Hepatocyte (in vitro differentiated cells): ENCODE measurements at places on chromosomes 5 and 9. TPM values are rescaled to one million over a fixed set of nuclear protein-coding genes. Genes with fewer than 3 reads are reported as not detected.
A peak's percentile ranks its signal among the peaks of the same experiment; 100 is the strongest.

OR13C5 gene
- total RNA-seq, result not detected in 2 replicates

FLT4 gene
- total RNA-seq, result 0.90 and 2.2 TPM in 2 replicates

IFNB1 gene
- not detected in 2 replicates for total RNA-seq

ARSI gene
- 18.4 and 27.9 TPM in 2 replicates for total RNA-seq

LRRC26 gene
- total RNA-seq, result 0.73 and 1.1 TPM in 2 replicates

CAMK2A gene
- 0.88 and 2.6 TPM in 2 replicates for total RNA-seq

ZNF354B gene
- 9.8 and 16.1 TPM in 2 replicates for total RNA-seq

RNF224 gene
- total RNA-seq, result 0.68 and 1.4 TPM in 2 replicates

GRIN3A gene
- total RNA-seq, result under 0.01 and 0.10 TPM in 2 replicates

KIF12 gene
- 31.9 and 39.9 TPM in 2 replicates for total RNA-seq

PCDHB14 gene
- 3.9 and 4.3 TPM in 2 replicates for total RNA-seq

SNAPC3 gene
- 27.7 and 34.1 TPM in 2 replicates for total RNA-seq

SOWAHA gene
- 11.4 and 14.4 TPM in 2 replicates for total RNA-seq

DNA sequence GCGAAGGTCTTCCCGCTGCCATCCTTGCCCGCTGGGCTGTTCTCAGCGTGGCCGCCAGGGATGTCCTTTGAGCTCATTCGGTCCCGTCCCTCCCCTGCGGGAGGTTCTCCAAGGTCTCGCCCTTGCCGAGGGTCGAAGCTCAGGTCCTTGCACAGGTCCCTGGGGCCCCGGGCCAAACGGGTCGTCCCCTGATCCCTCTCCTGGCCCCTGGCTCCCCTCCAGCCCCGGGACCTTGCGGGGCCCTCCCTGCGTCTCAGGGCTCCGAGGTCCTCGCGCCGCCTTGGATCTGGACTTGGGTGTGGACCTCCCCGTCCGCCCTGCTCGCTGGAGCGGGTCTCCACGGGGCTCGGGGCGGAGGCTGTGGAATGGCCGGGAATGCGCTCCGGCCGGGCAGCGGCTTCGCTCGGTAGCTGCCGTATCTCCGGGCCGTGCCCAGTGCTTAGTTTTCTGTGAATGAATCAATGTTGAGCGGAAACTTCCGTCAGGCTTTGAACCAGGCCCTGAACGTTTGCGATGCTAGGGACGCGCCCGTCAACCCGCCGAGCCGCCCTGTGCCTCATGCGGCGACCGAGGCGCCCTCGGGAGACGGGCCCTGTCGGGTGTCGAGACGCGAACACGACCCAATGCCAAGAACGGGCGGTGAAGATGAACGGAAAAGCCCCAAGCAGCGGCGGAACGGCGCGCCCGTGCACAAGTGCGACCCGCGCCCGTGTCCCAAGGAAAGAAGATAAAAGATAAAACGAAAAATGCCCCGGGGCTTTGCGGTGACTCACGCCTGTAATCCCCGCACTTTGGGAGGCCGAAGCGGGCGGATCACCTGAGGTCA lies 780 bp downstream of the RNU6ATAC start:
- peak; percentile 55 for DNase-seq
- H3K4me1 ChIP-seq, result peaks cover 4% of the 10 kb centered on the region
- no peaks in the 10 kb centered on the region for H3K36me3 ChIP-seq
- no peaks in the 10 kb centered on the region for H3K27me3 ChIP-seq
- no peak overlapping the region for H3K27ac ChIP-seq

DNA sequence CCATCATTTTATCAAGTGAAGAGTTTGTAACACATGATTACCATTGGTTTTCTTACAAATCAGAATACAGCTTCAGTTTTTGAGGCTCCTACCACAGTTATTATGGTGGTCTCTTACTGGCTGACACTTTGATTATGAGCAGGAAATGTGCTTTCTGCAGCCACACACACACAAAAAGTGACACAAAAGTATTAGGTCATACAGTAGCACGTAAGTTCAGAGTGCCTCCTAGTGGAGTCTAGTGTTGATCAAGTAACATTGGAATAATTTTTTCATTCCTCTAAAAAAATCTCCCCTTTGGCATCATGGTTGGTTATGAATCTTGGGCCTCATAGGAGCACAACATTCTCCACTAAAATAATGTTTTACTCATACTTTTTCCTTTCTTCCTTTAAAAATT lies 37.6 kb downstream of the PAM start:
- no peaks in the 10 kb centered on the region for H3K27me3 ChIP-seq
- H3K4me1 ChIP-seq, result peaks cover 3% of the 10 kb centered on the region
- no peaks in the 10 kb centered on the region for H3K36me3 ChIP-seq
- H3K4me3 ChIP-seq, result no peak overlapping the region

GRCh38 chr5:101206534-101206933 lies 303.5 kb upstream of the ST8SIA4 start:
- H3K27ac ChIP-seq, result no peak overlapping the region
- no peaks in the 10 kb centered on the region for H3K27me3 ChIP-seq
- DNase-seq, result no peak
- H3K4me3 ChIP-seq, result no peak overlapping the region
- no peaks in the 10 kb centered on the region for H3K36me3 ChIP-seq

GRCh38 chr5:74833537-74834266 lies 32.5 kb downstream of the FAM169A start:
- peak; percentile 65 for DNase-seq
- no peaks in the 10 kb centered on the region for H3K36me3 ChIP-seq
- H3K4me3 ChIP-seq, result no peak overlapping the region
- H3K27ac ChIP-seq, result peak overlapping the region; percentile 65
- peaks cover 4% of the 10 kb centered on the region for H3K4me1 ChIP-seq

DNA sequence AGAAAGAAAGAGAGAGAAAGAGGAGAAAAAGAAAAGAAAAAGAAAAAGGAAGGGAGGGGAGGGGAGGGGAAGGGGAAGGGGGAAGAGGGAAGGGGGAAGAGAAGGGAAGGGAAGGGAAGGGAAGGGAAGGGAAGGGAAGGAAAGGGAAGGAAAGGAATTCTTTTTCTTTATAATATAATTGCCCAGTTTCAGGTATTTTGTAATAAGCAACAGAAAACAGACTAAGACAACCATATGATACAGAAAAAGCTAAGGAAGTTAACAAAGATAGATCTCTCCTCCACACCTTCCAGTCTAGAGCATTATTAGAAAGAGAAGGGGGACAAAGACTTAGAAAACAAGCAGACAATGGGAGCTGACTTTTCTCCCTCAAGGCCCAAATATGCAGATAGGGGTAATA lies 31.0 kb downstream of the MEIKIN start:
- H3K27ac ChIP-seq, result no peak overlapping the region
- peaks cover 3% of the 10 kb centered on the region for H3K27me3 ChIP-seq
- no peaks in the 10 kb centered on the region for H3K4me1 ChIP-seq
- no peak for DNase-seq
- no peaks in the 10 kb centered on the region for H3K36me3 ChIP-seq

- no peak overlapping the region for H3K27ac ChIP-seq
- H3K27me3 ChIP-seq, result no peaks in the 10 kb centered on the region
- no peaks in the 10 kb centered on the region for H3K36me3 ChIP-seq
- no peak for DNase-seq
- H3K4me1 ChIP-seq, result peaks cover 5% of the 10 kb centered on the region
These were observed 480.9 kb upstream of the CD180 start for GRCh38 chr5:67677422-67677970.

DNA sequence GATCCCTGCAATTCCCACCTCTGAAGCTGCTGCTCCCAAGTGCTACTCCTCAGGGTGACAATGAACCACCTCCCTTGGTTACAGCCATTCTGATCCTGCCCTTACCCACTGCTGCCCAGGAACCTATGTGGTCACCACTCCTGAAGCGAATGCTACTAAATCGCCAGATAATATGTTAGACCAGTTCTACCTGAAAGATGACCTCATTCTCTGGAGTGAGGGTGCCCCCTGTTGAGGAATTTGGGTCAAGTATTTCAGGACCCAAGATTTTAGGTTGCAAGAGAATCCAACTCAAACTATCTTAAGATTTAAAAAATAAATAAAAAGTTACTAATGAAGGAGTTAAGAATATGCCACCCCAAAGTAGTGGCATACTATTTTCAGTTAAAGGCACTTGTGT lies 5.8 kb upstream of the SNAPC3 start:
- no peaks in the 10 kb centered on the region for H3K27me3 ChIP-seq
- H3K4me1 ChIP-seq, result no peaks in the 10 kb centered on the region
- no peak overlapping the region for H3K27ac ChIP-seq
- no peak overlapping the region for H3K4me3 ChIP-seq
- peak; percentile 60 for DNase-seq
- H3K36me3 ChIP-seq, result no peaks in the 10 kb centered on the region

DNA sequence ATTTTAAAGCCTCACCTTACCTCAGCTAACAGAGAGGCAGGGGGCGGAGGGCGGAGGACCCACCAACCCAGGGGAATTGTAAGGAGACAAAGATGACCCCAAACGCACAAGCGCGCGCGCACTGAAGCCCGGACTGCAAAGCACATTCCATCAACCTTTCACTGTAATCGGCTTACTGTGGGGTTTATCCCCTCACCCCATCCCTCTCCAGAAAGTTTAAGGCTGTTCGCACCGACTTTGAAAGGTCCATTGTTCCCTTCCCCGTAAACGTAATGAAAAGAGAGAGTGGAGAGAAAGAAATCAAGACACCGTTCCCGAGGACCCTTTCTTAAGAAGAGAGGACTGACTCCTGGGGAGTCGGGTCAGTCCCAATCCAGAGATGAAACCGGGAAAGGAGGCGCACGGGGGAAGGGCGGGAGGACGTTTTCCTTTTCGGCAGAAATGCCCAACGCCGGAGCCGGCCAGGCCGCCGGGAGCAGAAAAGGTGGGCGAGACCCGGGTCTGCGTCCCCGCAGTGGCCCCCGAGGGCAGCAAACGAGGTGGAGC lies 464 bp downstream of the CEMIP2 start:
- H3K27ac ChIP-seq, result peak overlapping the region; percentile 99
- DNase-seq, result peak; percentile 43
- no peaks in the 10 kb centered on the region for H3K27me3 ChIP-seq
- H3K4me1 ChIP-seq, result peaks cover 28% of the 10 kb centered on the region
- H3K36me3 ChIP-seq, result no peaks in the 10 kb centered on the region

GRCh38 chr5:96288845-96289185 lies 144.2 kb downstream of the PCSK1 start:
- no peak for DNase-seq
- H3K36me3 ChIP-seq, result no peaks in the 10 kb centered on the region
- H3K27ac ChIP-seq, result no peak overlapping the region
- no peaks in the 10 kb centered on the region for H3K27me3 ChIP-seq
- H3K4me1 ChIP-seq, result no peaks in the 10 kb centered on the region

- no peaks in the 10 kb centered on the region for H3K27me3 ChIP-seq
- H3K36me3 ChIP-seq, result no peaks in the 10 kb centered on the region
- H3K4me3 ChIP-seq, result no peak overlapping the region
- H3K27ac ChIP-seq, result no peak overlapping the region
- no peaks in the 10 kb centered on the region for H3K4me1 ChIP-seq
- DNase-seq, result no peak
These were observed 93.8 kb downstream of the CSNK1G3 start for GRCh38 chr5:123605822-123606221.

DNA sequence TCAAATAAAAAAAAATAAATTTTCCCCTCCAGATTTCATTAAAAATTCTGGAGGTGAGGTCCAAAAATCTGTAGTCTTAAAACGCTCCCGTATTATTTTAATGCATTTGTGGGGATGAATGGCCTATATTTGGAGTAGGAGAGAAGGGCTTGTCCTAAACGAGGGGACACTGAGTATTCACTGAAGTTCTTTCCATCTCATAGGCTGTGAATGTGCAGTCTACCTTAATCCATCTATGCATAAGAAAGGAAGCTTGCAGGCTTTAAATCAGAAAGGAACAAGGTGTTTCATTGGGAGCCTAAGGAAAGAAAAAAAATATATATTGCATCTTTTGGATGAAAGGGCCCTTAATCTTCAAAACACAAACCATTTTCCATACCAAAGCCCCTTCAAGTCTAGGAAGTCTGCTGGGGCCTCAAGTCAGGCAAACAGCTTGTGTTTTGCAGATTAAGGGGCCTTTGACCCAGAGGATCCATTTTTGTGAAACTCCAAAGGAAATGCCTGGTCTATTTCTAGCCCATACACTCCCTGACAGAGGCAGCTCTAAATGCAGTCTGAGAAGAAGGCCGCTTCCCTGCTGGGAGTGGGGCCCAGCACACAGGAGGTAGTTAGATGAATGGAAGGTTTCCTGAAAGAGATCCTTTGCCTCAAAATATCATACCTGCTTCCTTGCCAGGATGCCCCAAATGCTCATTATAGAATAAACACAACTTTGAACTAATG lies 35.6 kb downstream of the BRINP1 start:
- H3K4me1 ChIP-seq, result no peaks in the 10 kb centered on the region
- DNase-seq, result no peak
- no peak overlapping the region for H3K27ac ChIP-seq
- no peaks in the 10 kb centered on the region for H3K36me3 ChIP-seq
- no peaks in the 10 kb centered on the region for H3K27me3 ChIP-seq
- no peak overlapping the region for H3K4me3 ChIP-seq

DNA sequence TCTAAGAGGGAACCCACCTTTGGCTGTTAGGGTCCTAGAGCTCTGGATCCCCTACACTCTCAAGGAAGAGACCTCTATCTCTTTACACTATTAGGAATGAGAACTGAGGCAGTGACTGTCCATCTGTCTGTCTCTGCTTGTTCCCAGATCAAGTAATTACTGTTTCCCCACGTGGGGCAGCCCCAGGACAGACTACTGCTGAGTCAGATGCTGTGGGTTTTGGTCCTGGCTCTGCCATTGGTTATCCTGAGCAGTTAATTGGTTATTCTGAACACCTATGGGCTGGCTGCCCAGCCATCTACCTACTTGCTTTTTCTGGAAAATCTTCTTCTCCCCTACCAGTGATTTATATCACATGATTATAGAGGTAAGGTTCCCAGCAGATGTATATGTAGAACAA lies 33.3 kb downstream of the FBXO10 start:
- H3K4me3 ChIP-seq, result no peak overlapping the region
- H3K36me3 ChIP-seq, result no peaks in the 10 kb centered on the region
- DNase-seq, result no peak
- no peak overlapping the region for H3K27ac ChIP-seq

- no peak for DNase-seq
- no peak overlapping the region for H3K4me3 ChIP-seq
- no peaks in the 10 kb centered on the region for H3K27me3 ChIP-seq
- no peaks in the 10 kb centered on the region for H3K4me1 ChIP-seq
These were observed 578.4 kb downstream of the CCDC171 start for GRCh38 chr9:16131264-16131663.

- H3K27ac ChIP-seq, result no peak overlapping the region
- DNase-seq, result no peak
- no peaks in the 10 kb centered on the region for H3K4me1 ChIP-seq
- H3K27me3 ChIP-seq, result no peaks in the 10 kb centered on the region
- H3K36me3 ChIP-seq, result no peaks in the 10 kb centered on the region
- H3K4me3 ChIP-seq, result no peak overlapping the region
These were observed 11.2 kb downstream of the KLHL9 start for GRCh38 chr9:21324047-21324446.

- no peak overlapping the region for H3K4me3 ChIP-seq
- DNase-seq, result no peak
- H3K36me3 ChIP-seq, result no peaks in the 10 kb centered on the region
- H3K27ac ChIP-seq, result no peak overlapping the region
- H3K4me1 ChIP-seq, result peaks cover 9% of the 10 kb centered on the region
- no peaks in the 10 kb centered on the region for H3K27me3 ChIP-seq
These were observed 254.2 kb downstream of the ARHGAP26 start for GRCh38 chr5:143024228-143024920.
